ENCODE measurements at places on chromosomes 16 and 17. TPM values are rescaled to one million over a fixed set of nuclear protein-coding genes. Genes with fewer than 3 reads are reported as not detected.

MEIOB gene
- total RNA-seq, result 0.08 TPM

SLC5A11 gene
- not detected for total RNA-seq

IL4R gene
- 93.0 TPM for total RNA-seq

KCNH4 gene
- not detected for total RNA-seq

ADAD2 gene
- not detected for total RNA-seq

TP53TG3 gene
- total RNA-seq, result not detected

CYBA gene
- 94.3 TPM for total RNA-seq

ADAMTS18 gene
- total RNA-seq, result not detected

WNT3 gene
- total RNA-seq, result 0.19 TPM

BCL6B gene
- total RNA-seq, result not detected

MRPS23 gene
- total RNA-seq, result 22.3 TPM

KRTAP4-6 gene
- total RNA-seq, result not detected

NPIPA5 gene
- 1.2 TPM for total RNA-seq

TP53TG3C gene
- not detected for total RNA-seq

CHST4 gene
- total RNA-seq, result not detected

FNDC8 gene
- total RNA-seq, result not detected

MYOCD gene
- total RNA-seq, result not detected

MFSD6L gene
- not detected for total RNA-seq

CD79B gene
- total RNA-seq, result not detected

STARD3 gene
- total RNA-seq, result 29.9 TPM

FOXL1 gene
- 6.0 TPM for total RNA-seq

FBXL19 gene
- total RNA-seq, result 29.6 TPM
